ENCODE measurements at places on chromosomes 13 and 19.

DNA sequence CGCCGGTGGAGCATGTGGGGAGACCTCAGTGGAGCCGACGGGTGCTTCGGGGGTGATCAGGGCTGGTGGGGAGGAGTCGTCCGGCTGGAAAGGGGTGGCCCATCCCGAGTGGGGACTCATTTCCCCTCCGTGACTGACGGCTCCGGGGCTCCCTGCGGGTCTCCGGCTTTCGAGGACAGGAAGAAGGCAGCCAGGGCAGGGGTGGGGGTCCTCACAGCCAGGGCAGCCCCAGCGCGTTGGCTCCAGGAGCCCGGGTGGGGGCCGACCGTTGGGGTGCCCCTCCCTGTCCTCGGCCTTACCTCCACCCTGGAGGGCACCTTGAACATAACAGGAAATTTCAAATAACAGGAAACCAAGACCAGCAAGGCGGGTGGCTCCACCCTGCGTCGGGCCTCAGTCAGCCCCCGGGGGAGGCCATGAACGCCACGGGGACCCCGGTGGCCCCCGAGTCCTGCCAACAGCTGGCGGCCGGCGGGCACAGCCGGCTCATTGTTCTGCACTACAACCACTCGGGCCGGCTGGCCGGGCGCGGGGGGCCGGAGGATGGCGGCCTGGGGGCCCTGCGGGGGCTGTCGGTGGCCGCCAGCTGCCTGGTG, at the start of gene S1PR4:
Gene S1PR4 (plus strand): TSS at position 393 of the 596 bp plus-strand sequence. CDS start 24 bp downstream, at position 417.
- DNase-seq = peak; percentile 49

DNA sequence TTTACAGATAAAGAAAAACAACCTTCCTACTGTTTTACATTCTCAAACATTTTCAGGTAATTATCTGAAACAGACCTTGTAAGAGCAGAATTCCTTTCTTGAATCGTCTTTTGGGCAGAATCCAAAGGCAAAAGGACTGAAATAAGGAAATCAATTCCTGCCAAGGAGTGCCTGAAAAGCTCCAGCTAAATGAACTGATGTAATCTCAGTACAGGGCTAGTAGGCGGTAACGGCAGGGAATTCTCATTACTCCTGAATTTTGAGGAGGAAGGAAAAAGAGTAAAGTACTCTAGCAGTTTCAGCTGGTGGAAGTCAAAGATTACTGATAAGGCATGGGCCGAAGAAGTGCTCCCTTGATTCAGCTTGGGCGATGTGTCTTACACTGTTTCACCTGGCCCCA, 168.4 kb downstream of the PCDH9 start:
- DNase-seq = no peak

DNA sequence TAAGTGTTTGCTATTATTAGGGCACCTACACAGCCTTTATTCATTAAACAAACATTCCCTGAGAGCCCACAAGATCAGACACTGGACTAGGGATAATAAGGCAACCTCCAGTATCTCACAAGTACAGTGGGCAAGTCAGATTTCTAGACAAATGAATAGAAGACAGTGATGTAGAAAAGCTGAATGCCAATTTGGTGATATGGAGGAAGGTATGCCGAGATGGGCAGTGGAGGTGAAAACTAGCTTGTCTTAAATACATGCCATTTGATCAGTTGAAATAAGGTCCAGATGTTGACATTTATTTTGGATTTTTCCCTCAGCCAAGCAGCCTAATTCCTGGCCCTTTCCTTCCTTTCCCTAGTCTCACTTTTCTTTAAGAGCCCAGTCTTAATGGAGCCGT, 130.3 kb downstream of the RXFP2 start:
- DNase-seq = no peak

- no peak for DNase-seq
Observed at GRCh38 chr13:104024416-104025170, 958.4 kb upstream of the SLC10A2 start.

DNA sequence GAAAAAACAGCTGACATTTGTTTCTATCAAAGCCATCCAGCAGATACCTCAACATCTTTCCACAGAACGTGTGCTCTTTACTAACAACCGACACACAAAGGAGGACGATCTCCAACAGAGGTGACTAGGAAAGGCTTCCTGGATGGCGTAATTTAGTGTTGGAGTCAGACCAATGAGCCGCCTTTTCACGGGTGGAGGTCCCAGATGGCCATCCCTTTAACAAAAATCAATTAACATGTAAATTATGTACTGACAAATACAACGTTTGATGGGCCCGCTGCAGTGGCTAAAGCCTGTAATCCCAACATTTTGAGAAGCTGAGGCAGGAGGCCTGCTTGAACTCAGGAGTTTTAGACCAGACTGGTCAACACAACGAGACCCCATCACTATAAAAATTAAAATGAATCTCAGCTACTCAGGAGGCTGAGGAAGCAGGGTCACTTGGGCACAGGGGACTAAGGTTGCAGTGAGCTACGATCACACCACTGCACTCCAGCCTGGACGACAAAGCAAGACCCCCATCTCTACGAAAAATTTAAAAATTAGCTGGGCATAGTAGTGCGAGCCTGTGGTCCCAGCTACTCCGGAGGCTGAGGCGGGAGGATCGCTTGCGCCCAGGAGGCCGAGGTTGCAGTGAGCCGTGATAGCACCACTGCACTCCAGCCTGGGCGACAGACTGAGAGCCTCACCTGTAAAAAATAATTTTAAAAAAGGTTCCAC, 1.2 kb upstream of the DPY19L3 start:
- peak; percentile 14 for DNase-seq

GRCh38 chr19:52724701-52725514, 9.9 kb downstream of the ZNF611 start:
- DNase-seq = no peak

DNA sequence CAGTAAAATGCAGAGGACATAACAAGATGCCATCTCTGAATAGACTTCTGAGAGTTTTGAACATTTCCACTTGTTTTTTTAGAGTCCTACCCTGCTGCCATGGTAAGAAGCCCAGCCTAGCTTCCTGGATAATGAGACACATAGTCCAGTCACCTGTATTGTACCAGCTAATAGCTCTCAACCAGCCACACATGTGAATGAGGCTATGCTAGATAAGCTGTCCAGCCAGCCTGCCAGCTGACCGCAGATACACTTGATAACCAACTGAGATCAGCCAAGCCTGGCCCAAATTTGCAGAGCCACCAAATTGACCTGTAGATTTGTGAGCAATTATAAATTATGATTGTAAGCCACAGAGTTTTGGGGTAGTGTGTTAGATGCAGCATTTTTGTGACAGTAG, 10.7 kb downstream of the RFXAP start:
- no peak for DNase-seq

DNA sequence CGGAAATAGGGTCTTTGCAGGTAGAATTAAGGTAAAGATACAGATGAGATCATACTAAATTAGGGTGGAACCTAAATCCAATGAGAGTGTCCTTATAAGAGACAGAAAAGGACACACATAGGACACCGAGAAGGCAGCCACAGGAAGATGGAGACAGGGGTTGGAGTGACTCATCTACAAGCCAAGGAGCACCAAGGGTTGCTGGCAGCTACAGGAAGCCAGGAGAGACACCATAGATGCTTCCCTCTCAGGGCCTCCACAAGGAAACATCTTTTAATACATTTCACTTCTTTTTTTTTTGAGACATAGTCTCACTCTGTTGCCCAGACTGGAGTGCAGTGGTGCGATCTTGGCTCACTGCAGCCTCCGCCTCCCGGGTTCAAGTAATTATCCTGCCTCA, 10.1 kb downstream of the TMEM143 start:
- no peak for DNase-seq

DNA sequence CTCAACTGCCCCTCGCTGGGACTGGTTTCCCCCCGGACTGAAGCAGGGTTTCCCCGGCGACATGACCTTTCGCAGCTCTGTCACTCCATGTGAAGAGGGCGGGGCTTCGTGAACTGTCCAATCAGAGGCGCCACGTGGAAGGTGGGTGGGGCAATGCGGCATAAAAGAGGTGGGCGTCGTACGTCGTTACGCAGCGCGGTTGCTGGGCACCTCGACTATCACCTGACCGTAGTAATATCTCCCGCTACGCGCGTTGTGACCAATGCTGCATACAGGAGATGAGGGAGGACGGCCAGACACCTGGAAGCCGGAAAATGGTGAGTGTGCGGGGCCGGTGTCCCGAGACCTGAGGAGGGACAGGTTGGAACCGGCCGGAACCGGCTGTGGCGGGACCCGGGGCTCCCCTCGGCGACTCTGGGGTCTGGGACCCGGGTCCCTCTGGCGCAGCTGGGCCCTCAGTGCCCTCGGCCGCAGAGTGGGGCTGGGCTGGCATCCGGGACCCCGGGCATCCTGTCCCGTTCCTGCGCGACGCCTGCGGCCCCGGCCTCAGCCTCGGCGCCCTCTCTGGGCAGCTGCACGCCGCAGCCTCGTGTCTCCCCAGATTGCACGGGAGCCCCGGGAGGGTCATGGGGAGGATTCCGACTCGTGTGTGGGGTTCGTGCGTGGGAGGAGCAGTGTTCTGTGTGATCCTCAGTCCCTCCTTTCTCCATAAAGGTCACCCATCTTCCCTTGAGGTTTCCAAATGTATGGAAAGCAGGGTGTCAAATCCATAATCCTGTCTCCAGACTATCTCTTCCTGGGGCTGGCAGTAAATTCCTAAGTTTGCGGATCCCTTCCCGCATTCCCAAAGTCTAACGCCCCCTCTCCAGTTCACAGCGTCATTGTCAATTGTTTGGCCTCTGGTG, 32.2 kb downstream of the ZNF136 start:
- DNase-seq = no peak

- no peak for DNase-seq
Observed at GRCh38 chr13:102799426-102800144, 666 bp downstream of the BIVM start.

DNA sequence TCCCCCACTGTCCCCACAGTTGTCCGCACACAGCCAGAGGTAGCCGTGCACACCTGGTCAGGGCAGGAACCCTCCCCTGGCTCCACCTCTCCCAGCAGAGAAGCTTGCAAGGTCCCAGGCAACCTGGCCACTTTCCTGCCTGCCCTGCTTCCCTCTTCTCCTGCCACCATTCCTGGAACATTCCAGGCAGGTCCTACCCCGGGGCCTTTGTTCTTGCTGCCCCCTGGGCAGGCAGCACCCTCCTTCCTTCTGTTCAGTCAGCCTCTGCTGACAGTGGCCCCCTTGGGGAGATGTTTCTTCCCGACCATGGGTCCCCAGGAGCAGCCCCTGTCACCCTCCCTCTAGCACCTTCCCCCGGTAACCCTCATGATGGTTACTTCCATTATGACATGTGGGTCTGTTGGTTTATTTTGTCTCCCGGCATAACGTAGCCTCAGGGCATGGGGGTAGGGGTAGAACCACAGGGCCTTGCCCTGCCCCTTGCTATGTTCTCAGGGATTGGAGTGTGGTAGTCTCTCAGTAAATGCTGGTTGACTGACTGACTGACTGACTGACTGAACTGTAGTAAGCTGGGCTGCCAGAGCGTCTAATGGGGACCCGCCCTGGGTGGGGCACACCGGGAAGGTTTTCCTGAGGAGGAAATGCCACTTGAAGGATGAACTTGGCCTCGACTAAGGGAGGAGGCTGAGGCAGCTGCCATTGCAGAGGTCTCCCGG, 10.8 kb downstream of the PAK4 start:
- DNase-seq = no peak

- DNase-seq = no peak
Observed at GRCh38 chr13:98033277-98034247, 80.1 kb downstream of the IPO5 start.

DNA sequence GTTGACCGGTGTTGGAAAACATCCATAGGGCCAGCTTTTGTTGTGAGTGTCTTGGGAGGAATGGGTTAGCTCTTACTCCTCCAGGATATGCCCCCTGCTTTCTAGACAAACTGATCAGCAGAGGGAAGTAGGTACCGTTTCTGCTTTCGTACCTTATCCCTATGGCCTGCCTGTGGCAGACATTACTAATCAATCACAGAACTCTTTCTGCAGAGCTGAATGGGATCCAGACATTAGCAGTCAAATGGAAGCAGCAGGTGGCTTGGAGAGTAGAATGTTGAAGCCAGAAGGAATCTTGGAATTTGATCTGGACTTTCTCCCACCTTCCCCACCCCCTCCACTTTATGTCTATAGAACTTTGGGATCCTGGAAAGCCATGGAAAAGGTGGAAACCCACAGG, 17.1 kb downstream of the NWD1 start:
- DNase-seq = no peak

DNA sequence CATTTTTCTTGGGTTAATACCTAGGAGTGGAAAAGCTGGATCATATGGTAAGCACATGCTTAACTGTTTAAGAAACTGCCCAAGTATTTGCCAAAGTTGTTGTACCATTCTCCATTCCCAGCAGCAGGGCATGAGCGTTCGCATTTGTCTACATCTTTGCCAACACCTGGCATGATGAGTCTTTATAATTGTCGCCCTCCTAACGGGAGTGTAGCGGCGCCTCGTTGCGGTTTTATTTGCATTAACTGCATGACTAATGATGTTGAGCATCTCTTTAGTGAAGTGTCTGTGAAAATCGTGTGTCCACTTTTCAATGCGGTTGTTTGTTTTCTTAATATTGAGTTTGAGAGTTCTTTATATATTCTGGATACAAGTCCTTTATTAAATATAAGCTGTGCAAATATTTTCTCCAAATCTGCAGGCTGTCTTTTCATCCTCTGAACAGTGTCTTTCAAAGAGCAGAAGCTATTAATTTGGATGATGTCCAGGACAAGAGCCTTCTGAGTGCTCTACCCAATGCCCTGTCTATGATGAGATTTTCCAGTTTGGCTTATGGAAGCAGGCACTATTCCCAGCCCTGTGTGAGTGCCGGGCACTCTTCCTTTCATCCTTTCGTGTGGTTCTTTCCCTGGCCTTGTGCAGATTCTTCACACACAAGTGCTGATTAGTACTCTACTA, 202.0 kb downstream of the FOXO1 start:
- DNase-seq = no peak

- peak; percentile 59 for DNase-seq
Observed at GRCh38 chr13:50126993-50127725, 111.9 kb downstream of the KCNRG start.

DNA sequence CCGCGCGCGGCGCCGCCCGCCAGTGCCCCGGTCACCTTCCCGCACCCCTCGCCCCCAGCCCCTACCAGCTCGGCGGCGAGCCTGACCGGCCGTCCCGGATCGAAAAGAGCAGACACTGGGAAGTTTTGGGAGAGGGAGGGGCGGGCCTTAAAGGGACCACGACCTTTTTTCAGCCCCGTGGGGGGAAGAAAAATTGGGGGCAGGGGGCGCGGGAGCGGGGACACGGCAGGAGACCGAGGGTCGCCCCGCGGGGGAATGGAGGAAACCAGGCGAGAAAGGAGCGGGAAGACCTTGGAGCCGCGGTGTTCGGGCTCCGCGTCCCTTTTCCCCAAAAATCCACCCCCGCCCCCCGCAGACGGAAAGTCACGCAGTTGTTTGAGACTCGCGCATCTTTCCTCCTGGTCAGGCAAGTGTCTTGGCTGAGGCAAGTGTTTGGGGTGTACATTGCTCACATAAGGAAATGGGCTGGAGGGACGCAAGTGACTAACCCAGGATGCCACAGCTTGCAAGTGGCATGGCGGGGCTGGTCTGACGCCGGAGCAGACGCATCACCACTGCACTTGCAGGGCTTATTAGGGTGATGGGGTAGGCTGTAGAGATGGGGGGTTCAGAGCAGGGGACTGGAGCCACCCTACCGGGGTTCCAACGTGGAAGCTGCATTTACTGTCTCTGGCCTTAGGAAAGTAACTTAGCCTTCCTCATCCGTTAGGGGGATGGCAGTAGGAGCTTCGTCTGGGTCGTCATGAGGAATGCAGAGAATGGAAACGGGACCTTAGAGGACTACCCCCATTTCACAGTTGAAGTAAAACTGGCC, 2.7 kb upstream of the HNRNPL start:
- DNase-seq = peak; percentile 51

Measured in AML-193 (cell line).